Islet precursor cell (in vitro differentiated cells): ENCODE measurements at places on chromosomes 5 and 9.
A peak's percentile ranks its signal among the peaks of the same experiment; 100 is the strongest.

- DNase-seq: peak; percentile 79
Observed at GRCh38 chr5:142770650-142771609, 753 bp downstream of the ARHGAP26 start.

GRCh38 chr5:164688437-164688836, 1183.0 kb downstream of the MAT2B start:
- no peak for DNase-seq

GRCh38 chr5:108638021-108638420, 109.7 kb upstream of the FER start:
- no peak for DNase-seq

GRCh38 chr9:17928768-17929167, 349.9 kb downstream of the SH3GL2 start:
- no peak for DNase-seq

DNA sequence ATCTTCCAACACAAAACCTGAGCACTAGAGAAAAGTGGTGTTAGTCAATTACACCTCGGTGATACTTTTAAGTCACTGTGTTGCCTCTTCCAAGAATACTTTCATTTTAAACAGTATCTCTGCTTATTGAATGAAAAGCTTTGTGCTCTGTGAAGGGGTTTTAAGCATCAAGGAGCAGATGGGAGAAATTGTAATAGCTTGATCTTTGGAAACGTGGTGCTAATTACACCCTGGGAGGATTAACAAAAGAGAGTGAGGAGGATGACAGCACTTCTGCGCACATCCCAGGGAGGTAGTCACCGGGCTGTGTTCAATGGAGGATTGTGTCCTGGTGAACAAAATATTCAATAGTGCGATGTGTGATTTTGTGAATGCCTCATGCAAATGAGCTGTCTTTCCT, 477.4 kb upstream of the ADAMTS16 start:
- DNase-seq: no peak

- DNase-seq: no peak
Observed at GRCh38 chr5:180519098-180519497, 24.9 kb downstream of the CNOT6 start.

GRCh38 chr5:102975045-102975444, 144.9 kb downstream of the GIN1 start:
- DNase-seq: no peak

DNA sequence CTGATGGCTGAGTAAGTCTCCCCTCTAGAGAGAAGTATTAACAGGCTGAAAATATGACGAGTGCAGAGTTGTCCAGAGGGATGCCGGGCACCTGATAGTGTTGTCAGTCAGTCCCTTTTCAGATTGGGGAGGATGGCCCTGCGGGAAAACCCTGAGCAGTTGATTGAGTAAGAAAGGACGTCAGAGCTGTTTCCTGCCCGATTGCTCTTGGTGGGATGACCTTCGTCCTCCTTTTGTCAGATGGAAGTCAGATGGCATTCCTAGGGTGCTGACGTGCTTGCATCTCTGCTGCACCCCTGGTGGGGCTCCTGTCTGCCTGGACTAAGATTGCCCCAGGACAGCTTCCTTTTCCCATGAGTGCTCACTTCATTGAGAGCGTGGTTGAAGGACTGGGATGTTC, 9.8 kb downstream of the ZNF354B start:
- DNase-seq: no peak

DNA sequence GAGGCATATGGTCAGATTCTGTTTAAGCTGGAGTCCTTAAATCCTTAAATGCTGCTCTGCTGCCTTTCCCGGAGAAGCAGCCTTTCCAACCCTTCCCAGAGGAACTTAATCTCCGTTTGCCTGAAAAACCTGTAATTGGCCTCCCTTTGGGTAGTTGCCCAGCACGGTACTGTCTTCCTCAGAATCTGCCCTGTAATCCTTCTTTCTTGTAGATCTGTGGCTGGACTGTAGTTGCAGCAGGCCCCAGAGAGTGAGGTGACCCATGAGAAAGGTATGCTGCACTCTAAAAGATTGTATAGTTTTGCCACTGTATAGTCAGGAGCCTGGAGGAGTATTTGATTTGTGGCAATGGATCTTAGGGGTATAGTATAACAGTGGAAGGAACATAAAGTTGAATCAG, 11.7 kb downstream of the SPIN1 start:
- peak; percentile 83 for DNase-seq

GRCh38 chr9:88628811-88629210, 93.8 kb downstream of the NXNL2 start:
- DNase-seq: no peak

- DNase-seq: no peak
Observed at GRCh38 chr5:39520232-39520572, 95.4 kb upstream of the DAB2 start.

GRCh38 chr5:40206030-40206429, 473.7 kb upstream of the PTGER4 start:
- DNase-seq: no peak

GRCh38 chr5:91441082-91441481, 58.0 kb upstream of the ARRDC3 start:
- no peak for DNase-seq

GRCh38 chr9:87701931-87702421, 23.9 kb upstream of the CTSL start:
- peak; percentile 96 for DNase-seq

- DNase-seq: peak; percentile 85
Observed at GRCh38 chr9:2016408-2017330, 1.5 kb downstream of the SMARCA2 start.

DNA sequence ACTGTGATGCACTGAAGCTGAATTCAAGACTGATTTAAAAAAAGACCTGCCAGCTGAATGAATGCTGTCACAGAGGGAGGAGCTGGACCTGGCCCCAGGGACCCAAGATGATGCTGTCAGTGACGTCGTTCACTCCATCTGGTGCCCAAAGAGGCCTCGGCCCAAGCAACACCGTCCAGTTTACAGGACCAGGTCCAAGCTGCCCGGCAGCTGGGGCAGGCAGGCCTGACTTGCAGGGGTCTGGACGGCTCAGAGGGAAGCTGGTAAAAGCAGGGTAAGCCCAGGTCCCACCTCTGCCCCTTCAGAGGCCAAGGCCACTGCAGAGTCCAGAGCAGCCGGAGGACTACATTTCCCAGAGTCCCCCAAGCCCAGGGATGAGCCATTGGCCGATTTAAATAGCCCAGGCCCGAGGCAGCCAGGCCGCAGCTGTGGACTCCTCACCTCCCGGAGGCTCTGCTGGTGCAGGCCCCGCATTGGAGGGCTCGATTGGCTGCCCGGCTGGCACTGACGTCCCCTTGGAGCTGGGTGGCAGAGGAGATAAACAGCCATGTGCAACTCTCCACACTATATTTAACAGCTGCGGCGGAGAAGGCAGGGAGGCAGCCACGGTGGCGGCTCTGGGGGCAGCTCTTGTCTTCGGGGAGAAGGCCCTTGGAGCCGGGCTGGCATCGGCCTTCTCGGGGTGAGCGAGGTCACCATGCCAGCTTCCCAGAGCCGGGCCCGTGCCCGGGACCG, at the start of gene PLPP7:
Gene PLPP7 (plus strand): TSS at position 423 of the 735 bp plus-strand sequence. CDS start 275 bp downstream, at position 698.
- DNase-seq: peak; percentile 80

- peak; percentile 68 for DNase-seq
Observed at GRCh38 chr9:106478727-106479126, 384.2 kb upstream of the ZNF462 start.

DNA sequence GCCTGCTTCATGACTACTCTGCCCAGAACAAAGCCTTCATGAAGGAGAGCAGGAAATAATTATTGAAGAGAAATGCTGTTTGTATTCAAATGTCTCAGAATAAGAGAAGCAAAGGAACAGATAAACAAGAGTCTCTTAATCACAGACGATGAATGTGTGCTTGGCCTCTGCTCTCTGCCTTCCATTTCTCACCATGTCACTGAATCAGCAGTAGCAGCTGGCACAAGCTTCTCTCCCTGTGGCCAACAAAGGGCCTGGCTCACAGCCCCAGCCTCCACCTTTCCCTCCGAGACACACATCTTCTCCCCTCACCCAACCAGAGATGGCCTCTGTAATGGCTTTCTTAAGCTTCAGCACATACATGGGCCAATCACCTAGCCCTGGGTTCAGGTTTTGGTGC, 128.1 kb upstream of the SLIT3 start:
- no peak for DNase-seq

GRCh38 chr5:170275376-170275994, 22.1 kb downstream of the LCP2 start:
- DNase-seq: peak; percentile 32

DNA sequence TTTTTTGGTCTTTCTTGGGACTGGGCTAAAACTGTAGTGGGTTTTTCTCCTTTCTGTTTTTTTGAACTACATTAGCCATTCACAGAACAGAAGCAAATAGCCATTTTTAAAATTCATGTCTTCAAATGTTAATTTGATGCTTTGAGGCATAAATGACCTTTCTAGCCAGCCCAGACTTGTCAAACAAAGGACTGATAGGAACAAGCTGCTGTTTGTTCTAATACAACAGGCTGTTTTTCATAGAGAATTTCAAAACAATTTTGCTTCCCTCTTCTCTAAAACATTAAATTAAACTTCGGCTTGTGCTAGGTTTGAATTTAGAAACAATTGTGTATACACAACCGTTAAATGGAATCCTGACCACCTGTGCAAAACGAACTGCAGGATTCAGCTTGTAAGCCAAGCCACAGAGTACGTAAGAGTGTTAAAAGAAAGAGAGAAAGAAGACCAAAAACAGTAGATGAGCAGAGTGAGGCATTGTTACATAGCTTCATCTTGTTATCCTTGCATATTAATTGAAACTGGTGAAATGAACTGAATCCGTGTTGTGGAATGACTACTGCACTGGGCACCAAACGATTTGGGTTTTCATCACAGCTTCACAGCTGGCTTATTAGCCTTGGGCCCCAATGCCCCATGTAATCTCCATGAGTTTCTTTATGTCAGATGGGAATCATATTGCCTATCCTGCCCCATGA, 100.0 kb downstream of the ZSWIM6 start:
- DNase-seq: no peak

GRCh38 chr9:38644601-38645000, 24.2 kb upstream of the ANKRD18A start:
- no peak for DNase-seq

GRCh38 chr9:127104581-127105311, 17.7 kb downstream of the ANGPTL2 start:
- peak; percentile 87 for DNase-seq

GRCh38 chr5:151157426-151158286, at the start of gene ANXA6:
TSS of gene ANXA6 (minus strand) at chr5:151157779. CDS start at chr5:151147901, 9,878 bp downstream.
- peak; percentile 92 for DNase-seq

- peak; percentile 77 for DNase-seq
Observed at GRCh38 chr5:145499483-145499882, 335.7 kb downstream of the PRELID2 start.

- DNase-seq: no peak
Observed at GRCh38 chr9:93270976-93271375, 87.0 kb downstream of the WNK2 start.

- DNase-seq: peak; percentile 60
Observed at GRCh38 chr5:132782101-132782500, 5.1 kb upstream of the SEPTIN8 start.

DNA sequence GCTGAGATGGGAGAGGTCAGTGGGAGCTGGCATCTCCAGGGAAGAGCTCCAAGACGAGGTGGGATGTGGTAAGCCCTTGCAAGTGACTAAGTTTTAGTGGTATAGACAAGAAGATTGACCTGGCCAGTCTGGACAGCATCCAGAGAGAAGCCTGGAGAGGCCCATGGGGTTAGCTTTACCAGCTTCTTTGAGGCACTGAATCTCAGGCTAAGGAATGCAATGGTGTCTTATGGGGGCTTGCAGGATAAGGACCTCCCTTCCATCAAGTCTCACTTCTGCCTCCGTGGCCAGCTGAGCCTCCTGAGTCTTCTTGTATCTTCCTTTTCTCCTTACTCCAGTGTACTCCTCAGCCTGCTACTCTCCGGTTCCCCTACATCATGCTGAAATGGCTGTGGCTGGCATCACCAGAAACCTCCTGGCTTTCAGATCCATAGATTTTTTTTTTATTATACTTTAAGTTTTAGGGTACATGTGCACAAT, 56.5 kb upstream of the JADE2 start:
- DNase-seq: no peak
